ENCODE measurements at places on chromosomes 4 and X.

- DNase-seq, result no peak
Measured at GRCh38 chr4:183124228-183124627, 25.2 kb downstream of the WWC2 start.

DNA sequence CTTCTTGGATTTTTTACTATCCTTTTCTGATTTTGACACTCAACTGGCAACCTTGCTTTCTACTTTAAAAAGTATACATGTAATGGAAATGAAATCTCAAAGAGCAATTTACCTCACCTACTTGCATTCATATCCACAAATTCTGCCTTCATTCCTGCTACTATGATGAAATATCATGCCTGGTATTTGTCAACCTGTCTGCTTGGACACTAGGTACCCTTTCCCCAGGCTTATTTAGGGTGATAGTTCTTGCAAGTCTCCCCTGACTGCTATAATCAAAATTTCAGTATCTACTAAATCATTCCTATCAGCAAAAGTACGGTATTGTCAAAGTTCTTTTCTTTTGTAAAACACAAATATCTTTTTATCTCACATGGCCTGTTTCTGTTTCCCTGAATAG, 503.0 kb downstream of the GABRG1 start:
- no peak for DNase-seq

DNA sequence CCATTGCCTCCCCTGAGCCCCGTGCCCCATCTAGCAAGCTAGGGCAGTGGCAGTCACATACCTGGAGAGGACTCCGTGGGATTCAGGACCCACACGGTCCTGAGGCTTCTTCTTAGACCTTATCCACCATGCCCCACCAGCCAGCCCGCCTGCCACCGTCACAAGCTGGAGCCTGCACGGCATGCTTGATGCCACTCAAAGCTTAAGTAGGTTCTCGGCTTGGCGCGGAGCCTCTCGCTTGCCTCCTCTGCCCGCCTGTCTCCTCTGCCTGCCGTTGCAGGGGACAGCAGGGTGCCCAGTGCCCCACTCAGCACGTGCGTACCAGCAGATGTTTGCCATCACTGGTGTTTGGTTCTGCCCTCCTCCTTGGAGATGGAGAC, 14.1 kb downstream of the PSAPL1 start:
- DNase-seq, result no peak

DNA sequence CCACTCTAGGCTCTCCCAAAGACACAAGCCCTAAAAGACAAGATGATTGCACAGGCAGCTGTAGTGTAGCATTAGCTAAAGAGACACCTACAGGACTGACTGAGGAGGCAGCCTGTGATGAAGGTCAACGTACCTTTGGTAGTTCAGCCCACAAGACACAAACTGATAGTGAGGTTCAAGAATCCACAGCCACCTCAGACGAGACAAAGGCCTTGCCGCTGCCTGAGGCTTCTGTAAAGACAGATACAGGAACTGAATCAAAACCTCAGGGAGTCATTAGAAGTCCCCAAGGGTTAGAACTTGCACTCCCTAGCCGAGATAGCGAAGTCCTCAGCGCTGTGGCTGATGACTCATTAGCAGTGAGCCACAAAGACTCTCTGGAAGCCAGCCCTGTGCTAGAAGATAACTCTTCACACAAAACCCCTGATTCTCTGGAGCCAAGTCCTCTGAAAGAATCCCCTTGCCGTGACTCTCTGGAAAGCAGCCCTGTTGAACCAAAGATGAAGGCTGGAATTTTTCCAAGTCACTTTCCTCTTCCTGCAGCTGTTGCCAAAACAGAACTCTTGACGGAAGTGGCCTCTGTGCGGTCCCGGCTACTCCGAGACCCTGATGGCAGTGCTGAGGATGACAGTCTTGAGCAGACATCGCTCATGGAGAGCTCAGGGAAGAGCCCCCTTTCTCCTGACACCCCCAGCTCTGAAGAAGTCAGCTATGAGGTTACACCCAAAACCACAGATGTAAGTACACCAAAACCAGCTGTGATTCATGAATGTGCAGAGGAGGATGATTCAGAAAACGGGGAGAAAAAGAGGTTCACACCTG, 306.3 kb downstream of the ANK2 start:
- DNase-seq, result no peak

- no peak for DNase-seq
Measured at GRCh38 chrX:12972878-12973560, 1.9 kb upstream of the TMSB4X start.

GRCh38 chr4:8524595-8525382, 55.4 kb upstream of the GPR78 start:
- DNase-seq, result no peak

DNA sequence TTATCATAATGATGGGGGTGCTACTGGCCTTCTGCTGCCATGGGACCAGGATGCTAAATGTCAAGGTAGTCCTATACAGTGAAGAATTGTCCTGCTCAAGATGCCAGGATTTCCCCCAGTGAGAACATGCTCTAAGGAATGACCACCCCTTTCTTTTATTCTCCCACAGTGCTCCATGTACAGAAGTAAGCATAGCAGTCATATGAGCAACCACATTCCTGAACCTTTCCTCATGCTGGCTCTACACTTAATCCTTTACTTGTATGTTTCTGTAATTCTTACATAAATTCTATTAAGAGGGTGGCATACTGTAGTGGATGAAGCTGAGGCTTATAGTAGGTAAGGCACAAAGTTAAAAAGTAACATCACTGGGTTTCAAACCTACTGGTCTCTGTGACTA, 20.2 kb downstream of the CYP2U1 start:
- DNase-seq, result no peak
